ENCODE measurements at places on chromosomes 6 and 20.
A peak's percentile ranks its signal among the peaks of the same experiment; 100 is the strongest.

GRCh38 chr6:151213352-151213751, 26.4 kb upstream of the AKAP12 start:
- DNase-seq: no peak

DNA sequence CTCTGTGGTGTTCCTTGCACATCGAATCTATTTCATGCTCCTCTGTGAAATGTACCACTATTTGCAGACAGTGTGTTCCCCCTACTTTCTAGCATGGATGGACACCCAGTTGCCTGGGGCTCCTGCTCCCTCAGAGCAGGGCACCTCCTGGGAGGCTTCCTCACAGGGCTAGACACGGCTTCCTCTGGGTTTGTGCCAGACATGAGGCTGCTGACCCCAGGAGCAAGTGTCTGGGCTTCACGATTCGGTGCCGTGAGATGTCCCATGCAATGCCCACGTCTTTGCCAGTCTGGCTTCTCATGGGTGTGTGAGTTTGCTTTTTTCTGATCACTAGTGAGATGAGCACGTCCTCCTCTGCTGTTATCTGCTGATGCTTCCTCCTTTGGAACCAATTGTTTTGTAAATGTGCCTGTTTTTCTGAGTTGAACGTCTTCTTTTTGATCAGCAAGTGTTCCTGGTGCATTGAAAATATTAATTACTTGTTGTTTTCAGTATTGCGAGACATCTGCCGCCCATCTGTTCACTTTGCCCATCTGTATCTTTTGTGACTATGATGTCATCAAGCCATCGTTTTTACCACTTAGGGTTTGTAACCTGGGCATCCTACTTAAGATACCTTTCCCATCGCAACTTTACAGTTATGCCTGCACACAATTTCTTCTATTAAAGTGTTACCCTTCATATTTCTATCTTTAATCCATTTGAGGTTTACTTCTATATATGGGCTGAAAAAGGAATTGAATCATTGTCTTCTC, 92.0 kb downstream of the TTLL2 start:
- no peak for DNase-seq

- DNase-seq: no peak
Observed at GRCh38 chr6:7235712-7236305, 77.2 kb downstream of the SSR1 start.

GRCh38 chr6:104320896-104321295, 538.8 kb downstream of the HACE1 start:
- DNase-seq: no peak

GRCh38 chr6:165573671-165574070, 89.4 kb downstream of the PDE10A start:
- DNase-seq: no peak

GRCh38 chr20:47304287-47304686, 52.2 kb downstream of the ZMYND8 start:
- no peak for DNase-seq

DNA sequence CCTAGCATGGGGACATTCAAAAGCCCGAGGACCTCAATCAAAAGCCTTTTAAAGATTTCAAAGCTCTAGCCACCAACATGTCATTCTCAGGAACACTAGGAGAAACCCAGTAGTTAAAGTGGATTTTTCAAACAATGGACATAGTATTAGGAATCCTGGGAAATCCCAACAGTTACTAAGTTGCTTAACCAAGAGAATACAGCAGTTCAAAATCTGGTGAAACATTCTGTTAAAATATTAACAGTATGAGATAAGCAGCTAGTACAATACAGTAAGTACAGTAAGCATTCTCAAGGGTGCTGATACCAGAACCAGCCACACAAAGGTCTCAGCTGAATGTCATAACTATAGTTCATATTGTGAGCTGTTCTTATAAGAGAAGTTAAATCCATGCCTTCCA, 68.6 kb downstream of the CDK19 start:
- DNase-seq: no peak

DNA sequence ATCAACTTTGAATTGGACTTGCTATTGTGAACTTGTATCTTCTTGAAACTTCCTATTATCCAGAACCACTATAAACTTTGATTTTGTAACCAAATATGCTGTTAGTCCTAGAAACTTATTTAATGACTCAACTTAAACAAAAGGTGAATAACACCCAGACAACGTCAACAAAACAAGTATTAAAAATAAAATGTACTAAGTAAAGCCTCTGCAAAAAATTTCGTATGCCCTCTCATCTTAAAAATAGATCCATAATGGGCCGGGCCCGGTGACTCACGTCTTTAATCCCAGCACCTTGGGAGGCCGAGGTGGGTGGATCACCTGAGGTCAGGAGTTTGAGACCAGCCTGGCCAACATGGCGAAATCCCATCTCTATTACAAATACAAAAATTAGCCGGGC, 401.7 kb downstream of the ESR1 start:
- no peak for DNase-seq

DNA sequence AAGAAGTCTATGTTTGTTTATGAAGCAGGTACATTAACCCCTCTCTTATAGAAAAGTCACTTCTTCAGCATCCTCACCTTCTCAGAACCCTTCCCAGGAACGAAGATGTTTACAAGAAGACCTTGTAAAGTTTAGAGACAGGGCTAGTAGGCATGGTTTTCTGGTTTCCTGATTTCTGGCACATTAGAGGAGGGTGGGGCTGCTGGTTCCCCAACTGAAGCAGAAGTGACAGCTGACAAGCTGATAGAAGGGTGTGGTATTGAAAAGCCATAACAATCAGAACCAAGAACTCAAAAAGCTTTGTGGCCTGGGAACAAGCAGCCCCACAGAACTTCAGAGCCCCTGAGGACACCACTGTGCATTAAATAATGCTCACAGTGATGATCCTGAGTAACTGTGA, 91.2 kb downstream of the RTN4IP1 start:
- DNase-seq: no peak

DNA sequence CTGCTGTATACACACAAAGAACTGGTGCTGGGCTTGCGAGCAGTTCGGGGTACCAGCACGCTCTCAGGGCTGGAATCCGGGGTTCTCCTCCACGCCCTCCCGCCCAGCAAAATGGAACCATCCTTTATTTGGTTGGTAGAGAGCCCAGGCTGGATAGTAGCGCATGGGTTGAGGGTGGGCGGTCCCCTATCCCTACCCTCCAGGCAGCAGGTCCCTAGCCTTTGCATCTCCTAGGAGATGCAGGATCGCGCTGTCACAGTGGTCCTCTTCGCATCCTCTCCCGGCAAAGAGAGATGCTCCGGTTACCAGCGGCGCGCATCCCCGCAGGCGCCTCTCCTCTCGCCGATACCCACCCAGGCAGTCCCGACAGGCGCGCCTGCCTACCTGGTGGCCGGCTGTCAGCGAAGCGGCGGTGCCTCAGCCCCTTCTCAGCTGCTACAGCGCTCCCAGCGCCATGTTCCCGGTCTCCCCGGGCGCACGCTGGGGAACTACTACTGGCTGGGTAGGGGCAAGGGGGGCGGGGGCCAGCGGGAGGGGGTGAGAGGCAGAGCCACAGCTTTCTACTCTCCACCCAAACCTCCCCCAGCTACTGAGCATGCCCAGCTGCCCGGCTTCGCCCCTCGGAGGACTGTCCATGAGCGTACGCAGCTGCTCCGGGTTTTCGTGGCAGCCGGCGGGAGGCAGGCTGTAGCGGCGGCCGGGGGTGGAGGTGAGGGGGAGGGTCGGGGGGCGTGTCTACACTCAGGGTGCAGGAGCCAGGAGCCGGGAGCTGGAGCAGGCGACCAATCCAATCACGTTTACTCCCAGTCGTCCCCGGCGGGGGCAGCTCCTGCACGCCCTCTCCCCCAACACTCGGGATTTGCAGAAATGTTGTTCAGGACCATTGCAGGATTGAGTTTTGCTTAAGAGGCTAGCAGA, at the start of gene PAK5:
Gene PAK5 (minus strand): TSS at position 699 of the 918 bp plus-strand sequence. CDS start 194,748 bp downstream, outside the sequence.
- peak; percentile 65 for DNase-seq

DNA sequence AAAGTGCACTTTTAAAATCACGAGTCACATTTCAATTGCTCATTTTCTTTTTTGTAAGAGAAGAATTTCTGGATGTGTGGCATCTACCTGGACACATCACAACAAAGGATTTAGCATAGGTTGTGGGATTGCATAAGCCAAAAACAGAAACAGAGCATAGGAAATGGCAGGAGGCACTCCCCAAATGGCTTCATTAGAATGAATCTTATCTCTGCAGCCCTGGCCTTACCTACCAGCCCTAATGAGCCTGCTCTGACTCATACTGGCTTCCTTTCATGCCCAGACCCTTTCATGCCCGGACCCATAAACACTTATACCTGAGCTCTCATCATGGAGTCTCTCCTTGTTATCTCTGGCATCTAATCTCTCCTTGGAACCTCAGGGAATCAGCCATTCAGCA, 23.9 kb upstream of the SPTLC3 start:
- DNase-seq: no peak

GRCh38 chr6:150991487-150991886, 126.0 kb downstream of the MTHFD1L start:
- no peak for DNase-seq

DNA sequence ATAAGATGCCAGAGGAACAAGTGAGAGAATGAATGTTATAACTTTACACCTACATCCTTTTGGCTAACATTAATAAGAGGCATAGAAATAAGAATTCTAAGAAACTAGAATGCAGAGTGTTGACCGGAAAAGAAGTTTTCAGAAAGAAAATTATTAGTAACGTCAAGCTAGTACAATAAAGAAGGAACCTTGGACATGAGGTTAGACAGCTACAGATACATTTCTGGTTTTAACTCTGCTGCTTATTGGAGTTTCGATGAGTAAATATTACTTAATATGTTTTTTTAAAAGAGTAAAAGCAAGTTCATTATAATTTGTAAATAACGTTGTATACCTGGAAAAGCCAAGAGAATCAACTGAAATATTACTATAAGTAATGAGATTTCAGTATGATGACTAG, 22.7 kb downstream of the TAB2 start:
- no peak for DNase-seq

DNA sequence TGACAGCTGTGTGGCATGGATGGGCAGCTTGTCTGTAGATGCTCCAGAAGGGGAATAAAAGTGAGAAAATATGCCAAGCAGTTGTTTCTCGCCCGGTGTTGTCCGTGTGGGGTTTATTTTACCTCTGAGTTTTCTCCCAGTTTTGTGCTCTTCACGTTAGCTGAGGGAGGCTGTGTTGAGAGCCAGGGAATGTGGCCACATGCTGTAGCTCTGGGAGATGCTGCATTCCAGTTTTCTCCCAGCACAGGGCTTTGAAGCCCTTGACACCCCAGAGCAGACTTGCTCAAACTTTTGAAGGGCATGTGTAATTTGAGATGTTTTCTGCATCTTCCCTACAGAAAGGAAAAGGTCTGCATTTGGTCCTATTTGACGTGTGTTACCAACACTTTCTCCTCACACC, 67.7 kb downstream of the RREB1 start:
- DNase-seq: no peak

GRCh38 chr6:53439556-53439955, 90.8 kb upstream of the ELOVL5 start:
- no peak for DNase-seq

DNA sequence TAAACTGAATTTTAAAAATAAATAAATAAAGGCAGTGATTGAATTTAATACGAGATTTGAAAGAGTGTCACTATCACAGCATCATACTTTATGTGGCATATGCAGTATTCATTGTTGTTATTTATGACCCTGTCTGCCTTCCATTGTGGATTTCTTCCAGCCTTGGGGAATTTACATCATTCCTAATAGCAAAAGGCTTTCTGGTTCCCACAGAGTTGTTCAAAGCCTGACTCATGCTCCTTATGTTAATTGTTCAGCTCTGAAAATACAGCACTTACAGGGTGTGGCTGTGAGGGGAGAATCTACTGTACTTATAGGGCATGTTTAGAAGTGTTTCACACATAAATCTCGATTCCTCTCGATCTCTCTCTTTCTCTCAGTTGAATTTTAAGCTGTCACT, 54.4 kb downstream of the JAG1 start:
- DNase-seq: no peak

- DNase-seq: no peak
Observed at GRCh38 chr20:41135888-41136679, 1.3 kb upstream of the PLCG1 start.

DNA sequence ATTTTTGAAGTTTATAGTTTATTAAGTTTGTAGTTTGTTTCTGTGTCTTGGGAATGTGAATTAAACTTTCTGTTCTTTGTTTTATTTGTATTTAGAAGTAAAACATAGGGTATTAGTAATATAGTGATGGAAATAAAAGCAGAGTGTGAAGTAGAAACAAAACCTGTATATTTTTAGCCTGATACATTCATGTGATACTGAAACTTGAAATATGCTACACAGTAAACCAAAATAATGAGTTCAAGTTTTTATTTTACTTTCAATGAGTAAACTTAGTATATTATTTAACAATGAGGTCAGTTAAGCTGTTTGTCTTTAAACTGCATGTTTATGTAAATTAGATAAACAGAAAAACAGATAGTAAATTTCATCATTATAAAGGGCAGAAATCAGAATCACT, 1592.6 kb downstream of the GRIK2 start:
- no peak for DNase-seq

GRCh38 chr6:158358450-158359077, 46.3 kb downstream of the TULP4 start:
- no peak for DNase-seq

DNA sequence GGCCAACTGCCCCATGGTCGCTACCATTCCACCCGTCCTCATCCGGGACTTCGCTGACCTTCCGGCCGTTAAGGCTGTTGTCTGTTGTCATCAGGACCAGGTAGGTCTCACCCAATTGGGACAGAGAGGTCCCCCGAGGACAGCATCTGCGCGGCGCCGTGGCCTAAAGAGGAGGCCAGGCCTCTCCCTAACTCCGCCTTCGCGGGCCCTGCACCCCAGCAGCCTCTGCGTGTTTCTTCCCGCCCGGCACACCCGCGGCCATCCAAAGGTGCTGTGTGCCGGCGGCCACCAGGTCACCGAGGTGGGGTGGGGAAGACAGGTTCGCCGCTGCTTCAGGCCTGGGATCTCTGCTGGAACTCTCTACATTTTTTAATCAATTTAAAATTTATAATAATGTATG, 9.0 kb downstream of the OR2W1 start:
- DNase-seq: no peak

DNA sequence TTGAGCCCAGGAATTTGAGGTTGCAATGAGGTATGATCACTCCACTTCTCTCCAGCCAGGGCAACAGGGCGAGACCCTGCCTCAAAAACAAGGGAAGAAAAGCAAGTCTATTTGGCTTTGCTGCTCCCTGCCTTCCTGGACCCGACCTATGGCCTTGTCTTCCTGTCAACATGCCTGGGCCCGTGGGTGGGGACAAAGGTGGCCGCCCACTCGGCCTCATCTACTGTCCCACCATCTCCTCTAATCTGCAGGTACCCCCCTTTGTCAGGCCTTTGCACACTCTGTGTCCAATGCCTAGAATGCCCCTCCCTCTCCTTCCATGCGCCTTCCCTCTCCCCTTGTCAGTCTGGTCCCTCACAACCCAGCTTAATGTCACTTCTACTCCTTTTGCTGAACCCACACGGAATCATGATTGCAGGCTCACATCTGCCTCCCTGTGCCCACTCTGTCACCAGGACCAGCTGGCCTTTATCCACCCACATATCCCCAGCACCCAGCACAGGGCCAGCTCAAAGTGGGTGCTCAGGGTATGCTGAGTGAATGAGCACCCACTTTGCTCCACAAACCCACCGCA, 40.3 kb downstream of the MDFI start:
- no peak for DNase-seq

All from left renal pelvis (tissue), 4 donors.